Substantia nigra (tissue), 51 donors: ENCODE measurements at places on chromosomes 1 and 21.
A peak's percentile ranks its signal among the peaks of the same experiment; 100 is the strongest.

DNA sequence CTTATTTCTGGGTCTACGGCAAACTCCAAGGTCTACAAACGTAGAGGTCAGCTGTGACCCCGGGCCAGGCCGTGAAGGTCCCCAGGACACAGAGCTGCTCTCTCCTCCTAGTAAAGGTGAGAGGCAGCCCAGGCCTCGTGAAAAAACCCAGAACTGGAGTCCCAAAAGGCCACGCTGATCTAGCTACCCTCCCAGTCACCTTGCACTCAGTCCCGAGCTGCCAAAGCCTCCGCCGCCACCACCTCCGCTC, 125 bp downstream of the ATP5PF start:
- no peak for DNase-seq

GRCh38 chr1:167052389-167052788, 37.8 kb downstream of the GPA33 start:
- DNase-seq = no peak

- no peak for DNase-seq
Observed at GRCh38 chr1:214028095-214028494, 40.3 kb downstream of the PROX1 start.

DNA sequence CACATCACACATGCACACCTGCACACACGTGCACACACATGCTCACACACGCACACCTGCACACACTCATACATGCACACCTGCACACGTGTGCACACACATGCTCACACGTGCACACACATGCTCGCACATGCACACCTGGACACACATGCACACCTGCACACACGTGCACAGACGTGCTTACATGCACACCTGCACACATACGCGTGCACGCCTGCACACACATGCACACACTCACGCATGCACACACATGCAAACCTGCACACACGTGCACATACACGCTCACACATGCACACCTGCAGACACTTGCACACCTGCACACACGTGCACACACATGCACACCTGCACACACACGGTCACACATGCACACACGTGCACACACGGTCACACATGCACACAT, 32.6 kb downstream of the CFAP74 start:
- no peak for DNase-seq

- DNase-seq = no peak
Observed at GRCh38 chr1:9629445-9630201, 21.9 kb upstream of the PIK3CD start.

DNA sequence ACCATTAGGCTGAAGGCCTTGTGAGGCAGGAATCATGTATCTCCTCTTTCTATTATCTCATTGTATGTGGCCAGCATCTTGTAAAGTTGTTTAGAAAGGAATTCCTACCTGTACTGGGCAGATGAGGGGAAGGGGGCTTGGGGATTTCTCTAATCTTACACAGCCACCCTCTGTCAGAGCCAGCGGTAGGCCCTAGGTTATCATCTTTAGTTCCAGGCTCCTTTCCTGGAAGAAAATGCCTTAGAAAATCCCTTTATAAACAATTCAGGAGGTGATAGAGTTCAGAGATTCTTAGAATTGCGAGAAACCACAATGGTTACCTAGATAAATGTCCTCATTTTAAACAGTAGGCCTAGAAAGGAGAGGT, 35.2 kb downstream of the DPT start:
- no peak for DNase-seq

- DNase-seq = no peak
Observed at GRCh38 chr1:17258758-17259130, 9.8 kb downstream of the PADI3 start.

DNA sequence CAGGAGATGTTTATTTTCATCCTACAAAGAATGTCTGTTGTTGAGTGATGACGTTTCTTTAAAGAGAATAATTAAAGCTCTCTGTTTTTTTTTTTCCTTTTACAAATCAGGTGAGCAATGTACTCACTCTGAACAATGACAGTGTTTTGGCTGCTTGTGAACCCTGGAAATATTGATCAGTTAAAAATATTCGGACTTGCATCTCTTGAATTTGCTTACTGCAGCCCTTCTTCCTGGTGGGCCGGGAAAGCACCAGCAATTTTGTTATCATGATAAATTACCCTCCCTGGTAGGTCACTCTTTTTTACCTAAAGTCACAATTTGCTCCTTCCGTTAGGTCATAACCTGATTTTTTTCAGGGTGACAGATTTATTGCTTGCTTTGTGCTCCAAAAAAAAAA, 72.3 kb upstream of the NR5A2 start:
- no peak for DNase-seq

DNA sequence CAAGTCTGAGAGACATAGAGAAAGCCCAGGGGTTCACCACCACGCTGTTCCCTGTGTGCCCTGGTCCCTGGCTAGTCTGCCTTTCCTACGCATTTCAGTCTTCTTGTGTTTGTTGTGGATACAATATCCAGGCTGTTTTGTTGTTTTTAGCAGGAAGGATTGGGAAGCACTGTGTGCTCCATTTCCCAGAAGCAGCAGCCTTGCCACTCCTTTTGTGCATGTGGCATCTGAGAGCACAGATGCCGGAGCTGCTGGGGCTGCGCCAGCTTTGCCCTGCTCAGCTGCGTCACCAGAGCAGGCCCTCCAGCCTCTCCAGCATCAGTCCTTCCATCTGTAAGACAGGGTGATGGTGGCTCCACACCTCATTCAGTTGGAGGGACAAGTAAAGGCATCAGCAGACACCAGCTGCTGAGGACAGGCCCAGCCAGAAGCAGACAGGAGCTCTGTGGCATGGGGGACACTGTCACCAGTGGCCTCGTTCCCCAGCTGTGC, 94.4 kb upstream of the COL6A1 start:
- DNase-seq = peak; percentile 22

GRCh38 chr1:161531986-161532643, 7.8 kb downstream of the HSPA6 start:
- no peak for DNase-seq

DNA sequence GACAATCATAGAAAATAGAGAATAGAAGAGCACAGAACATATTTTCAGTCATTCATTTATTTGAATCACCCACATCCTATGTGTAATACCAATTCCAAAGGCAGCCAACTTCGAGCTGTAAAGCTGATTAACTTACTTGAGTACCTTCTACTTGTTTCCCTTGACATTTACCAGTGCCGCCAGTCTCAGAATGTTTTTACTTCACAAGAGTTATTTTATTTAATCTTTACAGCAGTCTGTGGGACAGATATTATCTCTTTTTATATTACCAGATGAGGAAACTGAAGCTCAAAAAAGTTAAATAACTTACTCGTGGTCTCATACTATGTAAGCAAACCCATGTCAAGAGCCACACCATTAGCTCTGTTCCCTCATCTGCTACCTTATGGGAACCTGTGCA, 56.6 kb downstream of the FGGY start:
- no peak for DNase-seq

DNA sequence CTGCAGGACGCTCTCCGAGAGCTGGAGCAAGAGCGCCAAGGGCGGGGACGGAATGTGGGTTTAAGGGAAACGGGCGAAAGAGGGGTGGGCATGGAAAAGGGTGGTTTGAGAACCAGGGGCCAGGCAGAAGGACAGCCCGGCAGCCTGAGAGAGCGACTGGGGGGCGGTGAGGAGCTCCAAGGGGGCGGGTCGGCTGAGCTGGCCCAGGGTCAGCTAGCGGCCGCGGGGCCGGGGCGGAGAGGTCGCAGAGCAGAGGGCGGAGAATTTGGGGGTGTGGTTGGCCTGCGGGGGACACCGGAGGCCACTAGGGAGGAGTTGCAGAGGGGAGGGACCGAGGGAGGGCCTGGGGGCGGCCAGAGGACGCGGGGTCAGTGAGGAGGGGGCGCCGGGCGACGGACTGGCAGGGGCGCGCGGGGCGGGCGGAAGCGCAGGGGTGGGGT, 54.7 kb downstream of the NDUFS5 start:
- no peak for DNase-seq

- no peak for DNase-seq
Observed at GRCh38 chr1:29756901-29757725, 520.8 kb downstream of the PTPRU start.

DNA sequence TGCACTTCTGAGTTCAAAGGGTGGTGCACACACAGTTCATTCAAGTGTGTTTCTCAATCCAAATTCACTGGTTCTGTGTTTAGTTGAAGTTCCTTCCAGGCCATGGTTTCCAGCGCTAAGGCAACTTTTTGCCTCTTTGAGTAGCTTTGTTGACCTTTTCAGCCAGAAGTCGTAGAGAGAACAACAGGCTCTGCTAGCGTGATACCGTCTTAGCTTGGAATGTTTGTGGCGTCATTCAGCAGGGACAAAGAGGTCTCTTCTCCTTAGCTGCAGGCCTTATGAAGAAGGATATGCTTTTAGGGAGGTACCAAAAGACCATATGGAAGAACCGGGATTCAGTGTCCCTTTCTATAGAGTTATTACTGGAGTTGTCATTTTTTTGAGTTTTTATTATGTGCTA, 65.7 kb downstream of the CNIH3 start:
- DNase-seq = no peak

DNA sequence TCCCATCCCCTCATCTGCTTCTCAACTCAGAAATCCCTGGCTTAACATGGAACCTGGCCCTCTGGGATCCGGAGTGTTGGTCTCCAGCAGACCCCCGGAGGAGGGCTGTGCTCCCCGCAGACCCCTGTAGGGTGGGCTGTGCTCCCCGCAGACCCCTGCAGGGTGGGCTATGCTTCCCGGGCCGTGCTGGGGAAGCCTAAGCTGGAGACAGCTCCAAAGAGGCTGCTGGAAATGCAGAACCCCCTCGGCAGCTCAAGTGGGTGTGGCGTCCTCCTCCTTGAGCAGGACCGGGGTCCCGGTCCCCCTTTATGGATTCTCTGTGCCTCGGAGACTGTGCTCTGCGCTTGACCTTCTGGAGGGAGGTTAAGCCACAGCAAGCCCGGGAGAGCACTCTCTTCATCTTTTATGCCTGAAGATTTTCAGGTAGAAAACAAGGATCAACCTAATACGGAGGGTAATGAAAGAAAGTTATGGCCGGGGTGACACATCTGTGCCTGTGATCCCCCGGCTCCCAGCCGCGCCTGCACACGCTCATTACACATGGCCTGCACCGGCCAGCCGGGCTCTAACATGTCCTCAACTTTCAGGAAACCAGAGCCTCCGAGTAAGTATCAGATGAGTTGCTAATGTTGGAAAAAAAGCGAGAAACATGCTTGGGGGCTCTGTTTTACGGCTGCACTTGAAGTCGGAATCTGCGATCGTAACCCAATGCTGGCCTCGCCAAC, 87.7 kb upstream of the ACTRT2 start:
- DNase-seq = no peak

GRCh38 chr1:234726359-234726943, 116.5 kb upstream of the IRF2BP2 start:
- no peak for DNase-seq

DNA sequence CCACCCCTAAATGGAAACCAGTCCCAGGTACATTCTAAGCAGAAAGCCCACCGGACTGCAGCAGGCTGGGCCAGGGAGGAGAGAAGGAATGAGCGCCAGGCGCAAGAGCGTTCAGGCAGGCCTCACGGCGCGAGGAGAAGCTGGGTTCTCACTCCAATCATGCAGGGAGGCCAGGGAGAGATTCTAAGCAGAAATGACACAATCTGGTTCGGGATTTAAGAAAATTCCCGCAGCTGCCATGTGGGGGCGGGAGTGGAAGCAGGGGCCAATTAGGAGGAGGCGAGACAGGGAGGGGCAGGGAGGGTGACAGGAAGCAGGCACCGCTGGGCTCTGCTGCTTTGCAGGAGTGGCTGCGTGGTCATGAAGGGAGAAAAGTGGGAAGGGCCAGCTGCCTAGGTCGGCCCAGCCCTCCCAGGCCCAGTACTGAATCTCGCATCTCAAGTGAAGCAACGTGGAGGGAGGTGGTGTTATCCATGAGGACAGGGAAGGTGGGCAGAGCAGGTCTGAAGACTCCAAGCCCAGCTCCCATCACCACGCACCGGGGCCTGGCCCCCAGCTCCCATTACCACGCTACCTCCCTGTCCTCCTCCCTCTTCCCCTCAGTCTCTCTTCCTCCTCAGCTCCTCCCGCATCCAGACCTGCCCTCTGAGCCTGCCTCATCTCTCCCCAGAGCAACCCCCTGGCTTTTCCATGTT, 11.8 kb downstream of the NPHP4 start:
- no peak for DNase-seq

GRCh38 chr1:233294913-233295236, 650 bp downstream of the PCNX2 start:
- DNase-seq = no peak
